ENCODE measurements at places on chromosomes 5 and 9.
A peak's percentile ranks its signal among the peaks of the same experiment; 100 is the strongest.

DNA sequence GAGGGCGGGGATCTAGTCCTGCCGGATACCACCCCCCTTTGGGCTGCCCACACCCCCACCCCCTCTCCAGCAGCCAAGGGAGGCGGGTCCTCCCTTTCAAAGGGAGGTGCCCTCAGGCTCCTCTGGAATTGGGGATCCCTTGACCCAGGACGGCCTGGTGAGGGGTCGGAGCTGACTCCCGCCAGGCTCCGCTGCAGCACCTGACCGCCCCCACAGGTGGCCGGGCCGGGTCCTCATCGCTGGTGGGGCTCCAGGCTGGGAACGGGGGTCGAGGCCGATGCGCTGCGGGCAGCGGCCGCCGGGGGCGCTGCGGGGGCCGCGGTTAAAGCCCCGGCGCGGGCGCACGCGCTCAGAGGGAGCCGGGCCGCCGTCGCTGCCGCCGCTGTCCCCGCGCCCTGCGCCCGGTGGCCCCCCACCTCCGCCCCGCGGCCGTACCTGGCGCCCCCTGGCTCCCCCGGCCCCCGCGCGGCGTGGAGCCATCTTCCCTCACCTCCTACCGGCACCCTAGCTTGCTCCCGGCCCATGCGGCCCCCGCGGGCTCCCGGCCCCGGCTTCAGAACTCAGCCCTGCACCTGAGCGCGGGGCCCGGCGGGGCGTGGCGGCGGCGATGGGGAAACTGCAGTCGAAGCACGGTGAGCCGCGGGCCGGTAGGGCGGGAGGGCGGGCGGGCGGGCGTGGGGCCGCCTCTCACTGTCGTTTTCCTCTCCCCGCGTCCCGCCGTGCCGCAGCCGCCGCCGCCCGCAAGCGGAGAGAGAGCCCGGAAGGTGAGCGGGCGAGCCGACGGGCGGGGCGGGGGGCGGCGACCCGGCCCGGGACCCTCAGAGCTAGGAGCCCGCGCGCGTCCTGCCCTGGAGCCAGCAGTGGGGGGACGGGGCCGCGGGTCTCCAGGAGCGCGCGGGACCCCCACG lies at the start of gene NKD2:
NKD2 (plus strand) TSS at position 352 of the 908 bp plus-strand sequence; CDS start at position 608, 256 bp downstream.
- peak; percentile 52 for DNase-seq

DNA sequence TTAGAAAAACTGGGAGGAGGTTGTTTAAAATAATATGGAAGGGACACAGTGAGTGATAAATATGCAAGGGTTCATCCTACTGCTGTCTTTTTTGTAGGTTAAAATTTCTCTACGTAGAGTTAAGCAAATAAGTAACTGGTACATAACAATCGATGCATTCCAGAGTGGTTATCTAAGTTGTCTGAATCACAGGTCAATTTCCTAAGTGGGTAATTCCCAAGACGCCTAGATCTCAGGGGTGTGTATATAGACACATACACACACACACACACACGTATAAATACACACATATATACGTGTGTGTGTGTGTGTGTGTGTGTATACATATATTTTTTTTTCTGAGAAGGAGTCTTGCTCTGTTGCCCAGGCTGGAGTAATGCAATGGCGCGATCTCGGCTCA lies 22.3 kb downstream of the CAAP1 start:
- no peak for DNase-seq

DNA sequence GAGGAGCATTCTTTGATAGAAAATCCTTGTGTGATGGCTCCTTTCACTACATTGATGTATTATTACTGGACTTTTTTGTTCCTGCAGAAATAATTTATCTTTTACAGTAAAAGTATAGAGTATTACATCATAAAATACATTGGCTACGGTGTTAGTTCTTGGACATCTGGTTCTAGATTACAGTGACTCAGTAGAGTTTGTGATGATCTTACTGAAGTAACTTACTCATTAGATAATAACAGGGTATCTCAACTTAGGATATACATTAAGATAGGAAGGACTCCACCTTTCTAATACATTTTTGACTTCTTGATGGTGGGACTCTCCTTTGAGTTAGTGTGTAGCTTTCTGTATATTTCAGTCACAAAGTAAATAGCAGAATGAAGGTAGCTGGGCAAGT lies 59.1 kb downstream of the ZNF462 start:
- DNase-seq, result no peak

DNA sequence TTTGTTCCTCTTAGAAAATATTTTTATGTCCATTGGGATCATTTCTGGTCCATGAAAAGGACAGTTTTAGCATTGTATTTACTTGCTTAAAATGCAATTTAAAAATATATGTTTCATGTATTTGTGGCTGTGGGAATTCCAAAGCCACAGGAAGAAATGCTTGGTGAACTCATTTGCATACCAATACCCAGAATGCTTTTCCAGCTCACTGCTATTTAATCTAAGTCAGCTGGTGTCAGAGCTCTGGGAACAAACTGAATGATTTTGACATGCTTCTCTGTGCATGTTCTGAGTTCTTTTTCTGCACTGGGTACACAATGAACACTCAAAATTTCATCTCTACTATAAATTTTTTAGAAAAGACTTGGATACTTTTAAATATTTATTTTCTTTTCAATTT lies 482.8 kb upstream of the ARRDC3 start:
- DNase-seq, result no peak

DNA sequence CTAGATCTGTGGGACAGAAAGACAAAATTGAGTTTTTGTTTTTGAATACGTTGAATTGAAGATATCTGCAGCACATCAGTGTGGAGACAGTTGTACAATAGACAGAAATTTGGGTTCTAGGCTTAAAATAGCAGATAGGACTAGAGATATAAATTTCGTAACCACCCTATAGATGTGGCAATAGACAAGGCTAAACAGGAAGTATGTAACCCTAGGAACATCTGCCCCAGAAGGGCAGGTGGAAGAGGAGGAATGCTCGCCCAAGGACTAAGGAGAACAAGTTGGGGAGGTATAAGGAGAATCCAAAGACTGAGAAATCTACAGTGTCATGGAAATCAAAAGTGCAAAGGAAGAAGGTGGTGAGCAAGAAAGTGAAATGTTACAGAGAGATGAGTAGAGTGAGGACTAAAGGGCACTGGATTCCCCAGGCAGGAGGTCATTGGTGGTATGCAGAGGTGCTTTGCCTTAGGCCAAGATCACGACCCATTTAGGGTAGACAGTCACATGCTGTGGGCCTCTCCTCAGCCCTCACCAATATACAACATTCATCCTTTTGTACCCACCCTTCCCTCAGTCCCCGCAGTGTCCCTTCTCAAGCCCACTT lies 109.1 kb upstream of the ELL2 start:
- DNase-seq, result no peak

Data from stimulated activated naive CD8-positive, alpha-beta T cell treated with anti-CD3 and anti-CD28 coated beads, Interleukin-15, amount 100 ng/mL, for 72 hours (primary cell).